Subcutaneous adipose tissue (tissue), 4 donors: ENCODE measurements at places on chromosomes 11 and 22. TPM values are rescaled to one million over a fixed set of nuclear protein-coding genes. Genes with fewer than 3 reads are reported as not detected.

BCO2 gene
- total RNA-seq: 2.4 TPM

NXPE1 gene
- not detected for total RNA-seq

PSMD13 gene
- total RNA-seq: 118 TPM

APOBEC3A gene
- not detected for total RNA-seq

NARS2 gene
- 17.3 TPM for total RNA-seq

OR4D5 gene
- not detected for total RNA-seq

CEND1 gene
- not detected for total RNA-seq
